ENCODE measurements at places on chromosomes 4 and X.
A peak's percentile ranks its signal among the peaks of the same experiment; 100 is the strongest.

GRCh38 chr4:7717946-7718490 lies 221.6 kb downstream of the AFAP1 start:
- no peak for DNase-seq

DNA sequence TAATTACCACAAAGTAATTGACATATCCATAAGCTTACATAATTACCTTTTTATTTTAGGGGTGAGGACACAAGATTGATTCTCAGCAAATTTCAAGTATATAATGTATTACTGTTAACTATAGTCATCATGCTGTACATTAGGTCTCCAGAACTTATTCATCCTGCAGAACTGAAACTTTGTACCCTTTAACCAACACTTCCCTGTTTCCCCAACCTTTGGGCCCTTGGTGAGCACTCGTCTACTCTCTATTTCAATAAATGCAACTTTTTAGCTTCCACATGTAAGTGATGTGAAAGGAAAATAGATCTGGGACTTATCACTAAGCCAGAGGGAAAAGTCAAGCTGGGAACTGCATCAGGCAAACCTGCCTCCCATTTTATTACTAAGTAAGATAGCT lies 33.6 kb upstream of the CCNG2 start:
- DNase-seq, result no peak

DNA sequence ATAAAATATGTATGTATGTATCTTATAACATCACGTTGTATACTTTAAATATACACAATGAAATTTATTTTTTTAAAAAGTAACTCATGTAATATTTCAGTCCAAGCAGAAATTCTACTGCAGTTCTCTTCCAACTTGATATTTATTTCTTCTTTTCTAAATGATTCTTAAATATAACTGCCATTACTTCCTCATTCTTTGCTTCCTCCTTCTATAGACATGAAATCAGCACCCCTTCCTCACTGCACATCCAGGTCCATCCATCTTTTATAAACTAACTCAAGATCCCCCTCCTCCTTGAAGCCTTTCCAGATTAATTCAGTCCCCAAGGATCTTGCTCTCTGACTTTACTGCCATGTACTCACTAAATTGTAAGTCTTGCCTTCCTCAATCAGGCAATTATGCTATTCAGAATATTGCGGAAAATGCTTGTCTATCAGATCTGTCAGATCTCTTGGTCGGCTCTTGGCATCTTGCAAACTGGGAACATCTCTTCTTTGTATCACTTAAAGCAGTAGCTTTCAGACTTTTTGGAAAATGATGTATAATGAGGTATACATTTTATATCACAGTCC lies 3.7 kb downstream of the GPRIN3 start:
- DNase-seq, result no peak

- DNase-seq, result peak; percentile 29
Measured at GRCh38 chr4:134201216-134202161, at the start of gene PABPC4L. PABPC4L (minus strand) TSS chr4:134201789; CDS start chr4:134201019, 770 bp downstream.

DNA sequence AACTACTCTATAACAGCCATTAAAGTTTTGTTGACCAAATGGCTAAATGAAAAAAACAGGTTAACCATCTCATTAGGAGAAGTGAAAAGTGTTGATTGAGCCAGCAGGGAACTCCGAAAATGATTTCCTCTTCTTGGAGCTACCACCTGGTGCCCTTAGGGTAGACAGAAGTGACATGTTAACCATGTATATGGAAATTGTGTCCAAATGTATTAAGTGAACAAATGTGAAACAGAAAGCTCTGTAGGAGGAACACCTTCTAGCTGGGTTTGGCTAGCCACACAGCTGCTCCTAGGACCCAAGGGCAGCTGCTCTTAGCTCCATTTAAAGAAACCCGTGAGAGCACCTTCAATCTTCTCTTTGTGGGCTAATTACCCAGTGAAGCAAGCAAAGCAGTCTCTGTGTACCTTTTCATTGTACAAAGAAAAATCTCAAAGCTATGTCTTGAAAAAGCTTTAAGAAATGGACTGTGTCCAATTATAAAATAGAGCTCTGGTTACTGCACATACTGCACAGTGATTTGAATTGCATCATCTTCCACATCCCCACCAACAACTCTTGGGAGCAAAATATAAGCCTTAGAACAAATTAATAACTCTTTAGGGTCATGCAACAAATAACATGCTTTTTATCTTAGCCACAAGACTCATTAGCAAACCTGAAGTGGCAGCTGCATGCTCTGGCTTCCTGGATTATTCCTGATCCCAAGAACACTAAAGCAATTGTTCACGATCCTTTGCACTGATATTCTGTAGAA lies 59.2 kb upstream of the PARM1 start:
- no peak for DNase-seq

GRCh38 chr4:188246488-188246887 lies 107.2 kb downstream of the TRIML1 start:
- DNase-seq, result no peak

DNA sequence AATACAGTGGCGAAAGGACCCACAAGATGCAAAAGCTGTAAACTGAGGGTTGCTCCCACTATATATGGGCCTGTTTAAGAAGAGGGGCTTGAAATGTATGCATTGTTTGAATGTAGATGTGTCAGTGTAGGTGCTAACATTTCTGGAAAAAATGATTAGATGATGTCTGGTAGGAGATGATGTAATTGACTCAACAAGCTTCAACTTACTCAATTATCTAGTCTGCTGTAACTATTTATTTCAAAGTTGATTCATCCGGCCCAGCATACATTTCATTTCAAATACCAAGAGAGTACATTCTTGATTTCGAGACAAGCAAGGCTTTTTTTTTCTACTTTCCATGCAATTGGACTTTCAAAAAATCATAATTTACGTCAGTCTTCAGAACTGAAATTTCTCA lies 9.3 kb upstream of the ENAM start:
- DNase-seq, result no peak

DNA sequence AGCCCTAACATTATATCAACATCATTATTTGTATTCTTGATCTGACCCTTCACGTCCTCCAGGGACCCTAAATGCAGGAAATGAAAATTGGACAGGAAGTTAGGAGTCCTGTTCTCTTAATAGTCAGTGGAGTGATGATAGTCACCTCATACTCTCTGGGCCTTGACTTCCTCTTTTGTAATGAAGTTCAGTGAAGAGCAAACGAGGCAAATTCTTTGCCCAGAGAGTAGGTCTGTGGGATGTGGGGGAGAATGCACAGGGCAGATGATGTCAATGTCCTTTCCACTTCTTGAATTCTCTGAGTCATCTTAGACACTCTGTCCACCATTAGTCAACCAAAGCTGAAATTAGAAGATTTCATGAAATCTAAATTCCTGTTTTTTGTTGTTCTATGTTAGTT lies 17.1 kb upstream of the GPRIN3 start:
- peak; percentile 67 for DNase-seq

DNA sequence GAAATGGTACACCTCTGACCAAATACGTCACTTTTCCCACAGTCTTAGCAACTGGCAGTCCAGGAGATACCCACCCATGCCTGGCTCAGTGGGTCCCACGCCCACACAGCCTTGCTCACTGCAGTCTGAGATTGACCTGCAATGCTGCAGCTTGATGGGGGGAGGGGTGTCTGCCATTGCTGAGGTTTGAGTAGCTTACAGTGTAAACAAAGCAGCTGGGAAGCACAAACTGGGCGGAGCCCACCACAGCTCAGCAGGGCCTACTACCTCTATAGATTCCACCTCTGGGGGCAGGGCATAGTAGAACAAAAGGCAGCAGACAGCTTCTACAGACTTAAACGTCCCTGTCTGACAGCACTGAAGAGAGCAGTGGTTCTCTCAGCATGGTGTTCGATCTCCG lies 52.7 kb downstream of the AMER1 start:
- DNase-seq, result no peak

GRCh38 chrX:153685751-153686696 lies 1.7 kb upstream of the SLC6A8 start:
- DNase-seq, result no peak

GRCh38 chrX:21747558-21747957 lies 10.4 kb downstream of the SMPX start:
- DNase-seq, result no peak

GRCh38 chrX:44012484-44013096 lies 39.4 kb upstream of the NDP start:
- DNase-seq, result peak; percentile 51

- no peak for DNase-seq
Measured at GRCh38 chr4:2470791-2471190, 1.9 kb downstream of the RNF4 start.

- DNase-seq, result no peak
Measured at GRCh38 chr4:187865914-187866313, 129.7 kb upstream of the ZFP42 start.

DNA sequence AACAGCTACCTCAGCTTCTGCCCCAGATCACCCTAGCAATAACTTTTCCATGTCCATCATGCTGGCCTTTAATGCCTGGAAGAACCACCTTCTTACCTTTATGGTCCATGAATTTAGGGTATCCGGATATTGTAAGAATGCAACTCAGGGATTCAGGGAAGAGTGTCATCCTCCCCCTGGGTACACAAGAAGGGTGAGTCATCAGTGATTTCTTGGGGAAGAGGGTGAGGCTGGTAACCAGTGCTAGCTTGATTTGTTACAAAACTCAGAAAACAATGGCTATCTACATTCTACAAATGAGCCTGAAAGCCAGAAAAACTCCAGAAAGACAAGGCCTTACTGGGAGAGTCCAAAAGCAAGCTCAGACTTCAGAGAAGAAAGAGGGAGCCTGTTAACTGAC lies 10.4 kb upstream of the NALF2 start:
- no peak for DNase-seq

GRCh38 chrX:105462186-105462585 lies 241.7 kb upstream of the TEX13A start:
- DNase-seq, result no peak

- no peak for DNase-seq
Measured at GRCh38 chr4:180949424-180950213, 1293.6 kb upstream of the TENM3 start.

DNA sequence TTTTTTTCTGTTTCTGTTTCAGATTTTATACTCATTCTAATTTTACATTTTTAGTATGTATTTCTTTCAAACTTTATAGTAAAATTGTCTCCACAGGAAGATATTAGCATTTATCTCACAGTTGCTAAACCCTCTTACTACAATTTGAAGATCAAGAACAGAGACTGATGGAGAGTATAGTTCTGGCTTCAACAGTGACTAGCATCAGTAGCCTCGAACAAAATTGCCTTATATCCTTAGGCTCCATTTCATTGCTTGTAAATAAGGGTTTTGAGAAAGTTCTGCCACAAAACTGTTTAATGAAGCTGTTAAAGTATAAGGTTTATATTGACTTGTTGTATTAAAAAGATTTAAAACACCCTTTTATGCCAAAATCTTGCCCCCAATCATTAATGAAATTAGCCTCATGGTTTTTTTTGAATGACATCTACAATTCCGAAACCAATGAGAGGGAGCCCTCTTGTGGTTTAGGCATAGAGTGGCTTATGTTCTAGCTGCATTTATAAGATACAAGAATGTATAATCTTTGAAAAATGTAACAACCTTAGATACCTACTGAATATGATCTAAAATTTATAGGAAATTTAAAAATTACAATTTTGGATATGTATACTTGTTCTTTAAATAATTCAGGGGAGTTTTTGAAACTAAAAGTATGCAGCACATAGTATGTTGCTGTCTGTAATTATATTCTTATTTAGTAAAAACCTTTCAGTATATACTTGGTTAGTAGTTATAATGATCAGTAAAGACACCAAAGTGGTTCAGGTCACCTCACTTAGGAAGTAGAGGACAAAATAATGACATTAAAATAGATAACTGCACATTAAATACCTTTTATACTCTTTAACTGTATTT lies 109.8 kb upstream of the HPGD start:
- DNase-seq, result peak; percentile 3

GRCh38 chr4:110867251-110867960 lies 244.5 kb upstream of the PITX2 start:
- DNase-seq, result no peak

DNA sequence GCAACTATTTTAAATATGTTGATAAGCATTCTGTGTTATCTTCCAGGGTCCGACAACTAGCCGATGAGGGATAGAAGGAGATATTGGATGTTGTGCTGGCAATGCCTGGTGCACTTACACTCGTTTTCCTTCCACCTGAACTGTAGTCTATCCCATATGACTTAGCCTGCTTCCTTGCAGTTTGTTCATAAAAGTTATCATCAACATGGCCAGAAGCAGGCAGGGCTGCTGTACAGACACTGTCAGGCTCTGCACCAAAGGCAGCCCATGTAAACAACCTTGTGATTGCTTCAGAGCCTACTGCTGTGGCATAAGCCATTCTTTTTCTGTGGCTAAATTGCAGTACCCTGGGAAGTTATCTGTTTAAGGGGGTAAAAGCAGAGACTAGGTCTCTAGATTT lies 1.6 kb downstream of the MAPK10 start:
- DNase-seq, result no peak

DNA sequence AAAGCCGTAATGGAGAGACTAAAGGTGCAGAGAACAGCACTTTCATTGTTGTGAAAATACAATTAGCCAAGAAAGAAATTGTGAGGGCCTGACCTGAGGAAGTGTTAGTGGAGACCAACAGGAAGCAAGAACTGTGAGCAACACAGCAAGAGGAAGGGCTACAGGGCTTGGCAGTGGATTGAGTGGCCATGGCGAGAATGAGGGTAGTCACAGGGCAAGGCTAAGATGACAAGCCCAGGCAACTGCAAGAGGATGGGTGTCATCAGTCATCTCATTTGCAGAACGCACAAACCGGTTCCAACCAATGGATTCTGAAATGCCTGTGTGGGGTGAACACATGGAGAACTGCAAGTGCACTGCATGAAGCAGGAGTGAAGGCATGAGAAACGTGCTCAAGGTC lies 3.6 kb downstream of the SLC10A6 start:
- no peak for DNase-seq

GRCh38 chr4:176150356-176150682 lies 45.1 kb downstream of the SPATA4 start:
- DNase-seq, result no peak

DNA sequence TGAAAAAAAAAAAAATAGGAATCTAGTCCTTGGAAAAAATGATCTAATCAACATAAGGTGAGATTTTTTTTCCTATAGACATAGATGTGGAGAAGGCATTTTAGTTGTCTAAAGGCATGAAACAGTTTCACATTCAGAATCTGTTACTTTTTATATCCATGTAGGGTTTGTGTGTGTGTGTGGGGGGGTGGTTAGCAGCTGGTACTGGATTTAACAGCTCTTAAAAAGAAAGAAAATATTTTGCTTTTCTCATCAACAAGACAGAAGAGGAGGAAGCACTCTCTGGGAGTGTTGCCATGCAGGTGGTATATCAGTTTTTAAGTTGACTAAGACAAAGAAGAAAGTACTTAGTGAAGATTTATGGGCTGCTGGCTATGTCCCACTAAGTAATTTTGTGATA lies 122.3 kb downstream of the VCX3B start:
- DNase-seq, result no peak

GRCh38 chrX:18997916-18998315 lies 14.0 kb upstream of the PHKA2 start:
- no peak for DNase-seq

Data from skeletal muscle cell (primary cell).